ENCODE measurements at places on chromosomes 2 and 18.

- no peak for DNase-seq
Measured at GRCh38 chr2:390959-391358, 103.1 kb upstream of the ALKAL2 start.

DNA sequence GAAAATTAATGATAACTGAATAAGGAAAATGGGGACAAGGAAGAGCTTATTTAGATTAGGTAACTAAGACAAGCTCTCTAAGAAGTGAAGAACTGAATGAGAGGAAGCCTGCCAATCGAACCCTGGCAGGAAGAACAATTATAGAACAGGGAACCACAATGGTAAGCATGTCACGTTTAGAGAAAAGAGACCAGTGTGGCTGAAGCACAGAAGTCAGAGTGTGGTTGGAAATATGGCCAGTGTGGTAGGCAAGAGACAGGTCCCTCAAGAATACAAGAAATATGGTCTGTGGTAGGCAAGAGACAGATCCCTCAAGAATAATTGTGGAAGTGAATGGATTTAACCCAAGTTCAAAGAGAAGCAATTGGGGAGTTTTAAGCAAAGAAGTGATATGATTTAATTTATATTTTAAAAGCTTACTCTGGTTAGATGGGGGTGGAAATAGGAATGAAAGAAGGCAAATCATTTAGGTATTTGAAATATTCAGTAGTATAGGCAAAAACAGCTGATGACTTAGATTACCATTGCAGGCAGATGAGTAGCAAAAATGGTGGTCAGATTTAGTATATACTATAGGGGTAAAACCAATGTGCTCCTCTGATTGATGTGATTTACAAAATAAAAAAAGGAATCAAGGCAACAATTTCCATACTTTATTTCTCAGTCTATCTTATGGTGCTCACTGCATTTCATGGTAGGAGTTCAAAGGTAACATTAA, 38.8 kb upstream of the ERMN start:
- peak; percentile 85 for DNase-seq

GRCh38 chr18:29226213-29226612, 1049.3 kb upstream of the CDH2 start:
- no peak for DNase-seq

DNA sequence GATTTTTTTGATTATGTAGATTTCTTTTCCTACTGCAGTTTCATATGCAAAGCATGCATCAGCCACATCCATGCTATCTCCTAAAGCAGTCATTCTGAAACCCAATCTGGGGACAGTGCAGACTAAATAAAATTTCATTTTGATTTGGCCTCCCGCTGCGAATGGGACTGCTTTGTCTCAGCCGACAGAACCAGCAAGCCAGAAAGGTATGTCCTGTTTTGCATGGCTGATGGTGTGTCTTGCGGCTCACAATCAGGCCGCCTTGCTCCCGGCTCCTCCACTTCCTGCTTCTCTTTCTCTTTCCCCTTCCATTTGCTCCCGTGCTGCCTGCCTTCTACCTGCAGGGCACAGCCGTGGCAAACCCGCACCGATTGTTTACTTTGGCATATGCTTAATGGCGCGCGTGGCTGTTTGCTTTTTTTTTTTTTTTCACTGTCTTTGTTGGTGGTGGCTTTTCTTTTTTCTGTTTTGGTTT, 419.6 kb upstream of the POU3F3 start:
- peak; percentile 63 for DNase-seq

- no peak for DNase-seq
Measured at GRCh38 chr2:146806364-146807005, 1038.3 kb upstream of the ACVR2A start.

- no peak for DNase-seq
Measured at GRCh38 chr18:79525556-79526467, 130.1 kb downstream of the NFATC1 start.

DNA sequence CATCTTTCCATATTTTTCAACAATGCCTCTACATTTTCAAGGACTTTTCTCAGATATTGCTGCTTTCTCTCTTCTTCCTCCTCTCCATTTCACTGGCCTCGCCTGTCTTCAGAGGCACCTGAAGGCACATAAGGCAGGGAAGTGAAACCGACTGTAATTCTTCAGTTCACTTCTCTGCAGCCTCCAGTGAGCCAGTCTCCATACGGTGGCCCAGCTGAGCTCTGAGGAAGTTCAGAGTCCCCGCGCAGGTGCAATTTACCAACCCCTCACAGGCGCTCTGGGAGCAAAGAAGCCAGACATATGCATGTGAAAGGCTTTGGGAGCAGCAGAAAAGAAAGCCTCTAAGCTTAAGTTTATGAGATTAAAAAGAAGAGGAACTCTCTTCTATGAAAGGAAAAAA, 12.4 kb downstream of the KLHL14 start:
- DNase-seq = peak; percentile 61

GRCh38 chr2:74104839-74105238, 42.9 kb downstream of the BOLA3 start:
- DNase-seq = no peak

DNA sequence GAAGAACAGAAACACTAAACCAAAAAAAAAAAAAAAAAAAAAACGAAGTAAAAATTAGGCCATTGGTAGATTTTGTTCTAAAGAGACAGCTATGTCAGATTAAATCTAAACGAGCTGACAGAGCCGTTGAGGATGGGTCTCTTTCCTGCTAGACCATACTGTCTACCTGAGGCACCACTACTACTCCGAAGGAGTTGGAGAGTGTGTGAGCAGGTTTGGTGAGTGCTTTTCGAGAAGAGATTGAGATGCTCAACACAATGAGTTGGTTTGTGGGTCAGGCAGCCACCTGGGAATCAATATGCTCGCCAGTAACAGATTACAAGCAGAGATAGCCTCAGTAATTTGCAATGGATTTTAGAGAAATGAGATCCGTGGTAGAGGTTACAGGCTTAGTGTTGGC, 281.5 kb upstream of the EPAS1 start:
- DNase-seq = no peak

GRCh38 chr18:61924550-61924949, 31.7 kb upstream of the RNF152 start:
- DNase-seq = no peak

DNA sequence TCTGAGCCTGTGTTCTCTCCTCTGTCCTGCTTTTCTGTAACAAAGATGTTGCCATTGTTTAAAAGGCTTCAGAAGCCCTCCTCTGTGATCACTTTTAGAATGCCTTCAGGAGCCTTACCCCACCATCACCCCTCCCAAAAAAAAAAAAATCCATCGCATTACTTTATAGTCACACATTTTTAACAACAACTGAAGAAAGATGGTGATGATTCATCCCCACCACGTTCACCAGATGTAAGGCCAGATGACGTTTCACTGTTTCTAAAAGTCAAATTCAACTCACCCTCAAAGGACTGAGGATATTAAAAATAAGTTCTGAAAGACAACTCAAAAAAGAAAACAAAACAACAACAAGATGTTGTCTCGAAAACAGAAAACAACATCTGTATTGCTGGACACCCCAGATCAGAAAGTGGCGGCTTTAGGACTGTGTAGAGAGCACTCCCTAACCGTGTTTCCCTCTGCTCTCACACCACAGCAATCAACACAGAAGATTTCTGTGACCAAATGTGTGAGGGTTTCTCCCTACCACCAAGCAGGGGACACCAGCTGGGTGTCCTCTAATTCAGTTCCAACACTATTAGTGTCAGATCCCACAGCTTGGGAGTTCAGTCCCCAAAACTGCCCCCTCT, 61.9 kb upstream of the CREB1 start:
- DNase-seq = peak; percentile 71

DNA sequence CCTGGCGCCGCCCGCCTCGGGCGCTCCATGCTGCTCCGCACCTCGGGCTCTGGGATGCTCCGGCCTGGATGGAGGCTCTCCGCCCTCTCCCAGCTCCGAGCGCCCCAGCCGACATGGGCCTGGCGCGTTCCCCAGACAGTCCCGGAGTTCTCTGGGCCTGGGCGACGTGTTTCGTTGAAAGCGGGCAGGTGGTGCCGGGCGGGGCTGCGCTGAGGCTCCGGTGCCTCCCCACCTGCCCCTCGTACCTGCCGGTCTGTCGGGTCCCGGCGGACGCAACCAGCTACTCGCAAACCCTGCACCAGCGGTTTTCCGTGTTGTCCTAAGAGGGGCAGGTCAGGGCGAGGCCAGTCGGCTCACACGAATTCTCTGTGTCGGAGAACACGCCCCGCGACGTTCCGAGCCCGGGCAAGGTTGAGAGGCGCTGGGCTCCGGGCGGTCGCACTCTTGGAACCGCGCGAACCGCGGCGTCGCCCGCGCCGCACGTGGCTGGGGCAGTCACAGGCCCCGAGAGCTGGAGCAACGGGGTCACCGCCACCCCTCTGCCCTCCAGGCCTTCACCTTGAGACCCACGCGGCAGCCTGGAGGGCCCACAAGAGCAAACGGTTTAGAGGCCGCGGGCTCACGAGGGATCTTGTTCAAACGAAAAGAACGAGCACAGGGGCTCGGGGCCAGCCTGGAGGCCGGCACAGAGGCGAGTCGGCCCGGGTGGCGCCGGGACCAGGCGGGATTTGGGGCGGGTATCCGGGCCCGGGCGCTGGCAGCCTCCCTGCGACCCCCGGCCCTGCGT, 4.2 kb upstream of the SIX2 start:
- no peak for DNase-seq

GRCh38 chr2:188203776-188204175, 87.9 kb upstream of the GULP1 start:
- DNase-seq = no peak

GRCh38 chr2:54520687-54521086, 64.6 kb downstream of the SPTBN1 start:
- no peak for DNase-seq

GRCh38 chr18:4888251-4889040, 308.6 kb downstream of the AKAIN1 start:
- no peak for DNase-seq

- no peak for DNase-seq
Measured at GRCh38 chr2:57291209-57291608, 755.4 kb upstream of the VRK2 start.

GRCh38 chr18:74381621-74382295, 66.1 kb downstream of the C18orf63 start:
- DNase-seq = no peak

DNA sequence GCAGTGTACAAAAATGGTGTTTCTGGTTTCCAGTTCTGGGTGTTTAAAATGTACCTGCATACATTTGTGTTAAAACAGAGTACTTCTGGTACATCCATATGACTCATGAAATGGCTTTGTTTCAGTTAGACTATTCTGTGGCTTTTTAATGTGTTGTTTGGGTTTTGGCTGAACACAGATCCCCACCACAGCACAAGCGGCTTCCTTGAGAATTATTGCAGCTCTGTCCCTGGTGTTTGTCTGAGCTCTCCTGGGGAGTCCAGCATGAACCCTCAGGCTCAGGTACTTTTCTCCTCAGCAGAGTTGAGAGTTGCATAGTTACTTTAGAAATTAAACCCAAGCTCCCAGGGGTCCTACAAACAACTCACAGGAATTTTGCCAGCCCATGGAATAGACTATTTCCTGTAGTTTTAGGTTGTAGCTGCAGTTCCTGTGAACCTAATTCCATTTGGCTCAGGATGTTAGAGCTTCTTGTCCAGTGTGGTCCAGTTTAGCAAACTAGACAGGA, 64.8 kb upstream of the EML6 start:
- DNase-seq = no peak

GRCh38 chr2:33577668-33578067, 21.4 kb downstream of the FAM98A start:
- no peak for DNase-seq

- DNase-seq = no peak
Measured at GRCh38 chr2:33146102-33146501, 199.3 kb downstream of the LTBP1 start.

- DNase-seq = no peak
Measured at GRCh38 chr2:129354631-129355030, 624.8 kb upstream of the RAB6C start.

GRCh38 chr2:182726473-182726872, 10.4 kb downstream of the DNAJC10 start:
- peak; percentile 42 for DNase-seq

GRCh38 chr2:20568501-20569463, 82.1 kb downstream of the HS1BP3 start:
- DNase-seq = no peak

GRCh38 chr2:119293900-119294299, 70.3 kb downstream of the STEAP3 start:
- DNase-seq = no peak

DNA sequence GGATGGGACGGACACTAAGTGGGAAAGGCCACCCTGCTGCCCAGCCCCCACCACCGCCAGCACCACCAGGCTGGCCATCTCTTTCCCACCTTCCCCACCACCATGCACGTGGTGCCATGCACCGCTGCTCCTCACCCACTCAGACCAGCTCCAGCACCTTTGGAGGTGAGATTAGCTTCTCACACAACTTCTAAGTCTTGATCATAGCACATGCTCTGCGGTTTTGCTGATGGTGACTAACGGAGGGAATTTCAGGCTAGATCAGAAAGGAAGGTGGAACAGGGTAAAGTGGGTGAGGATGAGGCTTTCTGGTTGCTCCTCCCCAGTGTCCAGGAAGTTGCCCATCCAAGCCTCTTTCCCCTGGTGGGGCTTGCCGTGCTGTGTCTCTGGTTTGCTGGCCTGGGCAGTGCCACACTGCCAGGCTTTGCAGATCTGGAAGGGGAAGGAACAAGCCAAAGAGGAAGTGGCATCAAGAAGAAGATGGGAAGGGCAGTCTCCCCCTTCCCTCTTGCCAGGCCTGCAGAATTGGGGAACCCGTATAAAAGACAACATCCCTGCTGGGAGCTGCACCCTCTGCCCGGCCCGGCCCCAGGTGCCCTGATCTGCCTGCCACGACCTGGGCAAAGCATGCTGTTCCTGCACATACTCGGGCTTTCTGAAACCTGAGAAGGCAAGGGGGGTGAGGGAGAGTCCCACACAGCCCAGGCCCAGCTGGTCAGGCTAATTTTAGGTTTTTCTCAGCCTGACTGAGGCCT, 44.3 kb upstream of the CAB39 start:
- peak; percentile 90 for DNase-seq

- DNase-seq = no peak
Measured at GRCh38 chr18:5574843-5575242, 31.0 kb upstream of the EPB41L3 start.

GRCh38 chr2:73488079-73488478, 102.4 kb downstream of the ALMS1 start:
- DNase-seq = no peak

DNA sequence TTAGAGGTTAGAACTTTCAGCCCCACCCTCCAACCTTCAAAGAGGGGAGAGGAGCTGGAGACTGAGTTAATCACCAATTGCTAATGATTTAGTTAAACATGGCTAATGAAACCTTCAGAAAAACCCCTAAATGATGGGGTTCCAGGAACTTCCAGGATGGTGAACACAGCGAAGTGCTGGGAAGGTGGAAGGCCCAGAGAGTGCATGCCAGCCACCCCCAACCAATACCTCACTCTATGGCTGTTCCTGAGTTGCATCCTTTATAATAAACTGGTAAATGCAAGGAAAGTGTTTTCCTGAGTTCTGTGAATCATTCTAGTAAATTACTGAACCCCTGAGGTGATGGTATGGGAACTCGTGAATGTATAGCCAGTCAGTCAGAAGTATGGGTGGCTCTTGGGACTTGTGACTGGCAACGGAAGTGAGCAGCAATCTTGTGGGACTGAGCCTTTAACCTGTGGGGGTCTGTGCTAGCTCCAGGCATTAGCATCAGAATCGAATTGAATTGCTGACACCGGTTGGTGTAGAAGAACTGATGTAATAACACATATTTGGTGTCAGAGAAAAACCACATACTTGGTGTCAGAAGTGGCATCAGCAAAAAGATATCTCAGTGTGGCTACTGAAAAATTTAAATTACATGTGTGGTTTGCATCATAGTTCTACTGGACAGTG, 37.4 kb downstream of the NPHP1 start:
- DNase-seq = no peak

- no peak for DNase-seq
Measured at GRCh38 chr2:195322324-195322723, 334.7 kb upstream of the SLC39A10 start.

Measured in GM12865 (cell line).